ENCODE measurements at places on chromosomes 12 and 14. TPM values are rescaled to one million over a fixed set of nuclear protein-coding genes. Genes with fewer than 3 reads are reported as not detected.

Gene RIC8B
- 16.3 TPM for total RNA-seq

Gene SPPL3
- total RNA-seq = 5.1 TPM

Gene KLHDC2
- 65.6 TPM for total RNA-seq

Gene EXOC3L4
- total RNA-seq = not detected

Gene C12orf54
- total RNA-seq = not detected

Gene TAS2R42
- total RNA-seq = not detected

Gene OR4K17
- total RNA-seq = not detected

Gene DENR
- total RNA-seq = 41.4 TPM

Gene RFX4
- not detected for total RNA-seq

Gene TEX22
- 0.13 TPM for total RNA-seq

Gene STYX
- total RNA-seq = 26.4 TPM

Gene POTEM
- not detected for total RNA-seq

Gene MGP
- total RNA-seq = 56.4 TPM

Gene VCPKMT
- 5.4 TPM for total RNA-seq

Gene BATF
- total RNA-seq = 1.4 TPM

Gene MGST1
- total RNA-seq = 32.8 TPM

Gene KRT77
- not detected for total RNA-seq

Gene C14orf132
- 2.6 TPM for total RNA-seq

Gene ING4
- total RNA-seq = 31.9 TPM

Gene FAM216A
- total RNA-seq = 17.1 TPM

Gene TMEM117
- total RNA-seq = 2.6 TPM

Gene B3GNT4
- total RNA-seq = 0.04 TPM

Gene STXBP6
- total RNA-seq = 0.04 TPM

Gene EDDM3A
- not detected for total RNA-seq

Gene NRL
- total RNA-seq = 0.56 TPM

Gene DIO3
- not detected for total RNA-seq
